ENCODE measurements at places on chromosomes 11 and 22.

DNA sequence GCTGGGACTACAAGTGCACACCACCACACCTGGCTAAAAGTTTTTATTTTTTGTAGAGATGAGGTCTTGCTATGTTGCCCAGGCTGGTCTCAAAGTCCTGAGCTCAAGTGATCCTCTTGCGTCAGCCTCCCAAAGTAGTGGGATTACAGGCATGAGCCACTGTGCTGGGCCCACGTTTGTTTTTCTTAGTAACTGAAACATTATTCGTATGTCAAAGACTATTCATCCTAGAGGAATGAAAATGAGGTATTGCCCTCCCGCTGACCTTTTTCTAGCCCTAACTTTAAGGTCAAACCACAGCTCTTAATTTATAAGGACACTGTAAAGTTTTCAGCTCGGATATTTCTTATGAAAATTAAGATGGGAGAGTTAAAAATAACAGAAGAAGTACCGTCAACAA lies 33.2 kb upstream of the PAX6 start:
- DNase-seq: no peak

DNA sequence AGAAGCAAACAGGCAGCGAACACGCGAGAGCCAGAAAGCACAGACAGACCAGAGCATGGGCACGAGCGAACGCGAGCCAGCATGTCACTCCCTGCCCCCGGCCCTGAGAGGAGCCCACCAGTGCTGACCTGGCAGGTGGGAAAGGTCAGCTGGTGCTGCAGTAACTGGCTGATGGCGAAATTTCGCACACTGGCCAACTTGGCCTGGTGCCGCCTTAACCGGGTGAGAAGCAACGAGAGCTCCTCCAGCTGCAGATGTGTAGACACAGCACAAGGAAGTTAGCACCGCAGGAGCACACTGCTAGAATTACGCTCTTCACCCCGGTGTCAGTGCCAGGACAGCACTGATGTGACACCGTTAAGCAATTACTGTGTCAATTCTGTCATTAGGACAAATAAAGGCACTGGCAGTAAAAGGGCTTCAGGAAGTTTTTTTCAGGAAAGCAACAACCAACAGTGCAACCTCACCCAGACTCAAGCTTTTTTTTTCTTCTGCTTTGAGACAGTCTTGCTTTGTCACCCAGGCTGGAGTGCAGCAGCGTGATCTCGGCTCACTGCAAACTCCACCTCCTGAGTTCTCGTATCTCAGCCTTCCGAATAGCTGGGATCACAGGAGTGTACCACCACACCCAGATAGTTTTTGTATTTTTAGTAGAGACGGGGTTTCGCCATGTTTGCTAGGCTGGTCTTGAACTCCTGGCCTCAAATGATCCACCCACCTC lies 76.8 kb downstream of the C11orf58 start:
- no peak for DNase-seq

DNA sequence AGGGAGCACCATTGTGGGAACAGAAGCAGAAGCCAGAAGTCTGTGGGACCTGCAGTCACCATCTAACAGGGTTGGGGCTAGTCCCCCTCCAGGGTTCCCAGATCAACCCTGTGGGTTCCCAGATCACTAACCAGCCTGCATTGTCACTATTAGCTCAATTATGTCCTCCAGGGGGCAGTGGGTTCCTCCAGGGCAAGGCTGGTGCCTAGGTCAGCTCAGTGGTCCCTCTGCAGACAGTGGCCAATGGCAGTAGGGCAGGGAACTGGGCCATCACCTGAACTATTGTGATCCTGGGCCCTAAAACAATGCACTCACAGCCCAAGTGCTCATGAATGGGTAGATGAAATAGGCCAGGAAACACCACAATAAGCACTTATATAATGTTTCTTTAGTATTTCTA lies 18.8 kb upstream of the PRSS23 start:
- no peak for DNase-seq

- no peak for DNase-seq
Measured at GRCh38 chr11:72984453-72985077, 157.6 kb downstream of the FCHSD2 start.

- DNase-seq: no peak
Measured at GRCh38 chr11:103624708-103625623, 411.5 kb upstream of the DDI1 start.

GRCh38 chr11:60372767-60373166 lies 5.6 kb upstream of the MS4A7 start:
- DNase-seq: no peak

- no peak for DNase-seq
Measured at GRCh38 chr11:75668451-75669297, at the start of gene MAP6. MAP6 (minus strand) TSS chr11:75669038; CDS start chr11:75668369, 669 bp downstream.

DNA sequence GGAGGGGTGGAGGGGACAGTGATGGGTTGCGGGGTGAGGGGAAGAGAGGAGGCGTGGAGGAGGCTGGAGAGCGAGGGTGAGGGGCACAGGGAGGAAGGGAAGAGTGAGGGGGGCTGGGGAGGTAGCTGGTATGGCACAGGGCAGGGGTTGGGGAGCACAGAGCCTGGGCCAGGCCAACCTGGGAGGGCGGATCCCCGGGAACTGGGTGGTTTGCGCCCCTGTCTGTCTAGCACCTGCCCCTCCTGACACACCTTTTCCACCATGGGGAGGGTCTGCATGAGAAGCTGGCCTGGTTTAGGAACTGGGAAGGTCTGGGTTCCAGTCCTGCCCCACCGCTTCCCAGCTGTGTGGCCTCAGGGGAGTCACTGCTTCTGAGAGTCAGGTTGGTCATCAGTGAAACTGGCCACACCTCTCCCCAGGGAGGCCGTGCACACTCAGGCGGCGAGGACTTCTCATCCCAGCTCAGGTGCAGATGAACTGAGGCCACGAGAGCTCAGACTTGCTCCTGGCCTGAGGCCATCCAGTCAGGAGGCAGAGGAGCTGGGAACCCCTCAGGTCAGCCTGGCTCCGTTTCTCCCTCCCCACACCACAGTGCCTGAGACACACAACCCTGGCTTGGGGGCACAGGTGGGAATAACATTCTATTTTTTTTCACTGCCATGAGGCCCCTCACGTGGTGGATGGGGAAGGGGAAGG lies 95.6 kb downstream of the PHF21B start:
- no peak for DNase-seq

DNA sequence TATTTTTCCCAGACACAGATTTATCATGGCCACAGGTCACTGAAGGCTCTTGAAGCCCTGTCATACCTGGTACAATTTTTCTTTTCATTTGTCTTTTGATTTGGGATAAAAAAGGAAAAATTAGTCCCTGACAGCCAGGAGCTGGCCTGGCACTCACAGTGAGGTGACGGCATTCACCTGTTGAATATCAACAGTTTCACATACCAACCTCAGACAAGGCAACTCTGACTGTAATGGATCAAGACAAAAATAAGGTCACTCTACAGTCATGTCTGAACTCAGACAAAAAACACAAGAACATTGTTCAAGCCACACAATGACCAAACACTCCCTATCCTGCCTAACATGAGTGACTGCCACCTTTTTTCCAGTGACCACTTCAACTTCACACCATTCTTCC lies 392.9 kb downstream of the TENM4 start:
- no peak for DNase-seq

DNA sequence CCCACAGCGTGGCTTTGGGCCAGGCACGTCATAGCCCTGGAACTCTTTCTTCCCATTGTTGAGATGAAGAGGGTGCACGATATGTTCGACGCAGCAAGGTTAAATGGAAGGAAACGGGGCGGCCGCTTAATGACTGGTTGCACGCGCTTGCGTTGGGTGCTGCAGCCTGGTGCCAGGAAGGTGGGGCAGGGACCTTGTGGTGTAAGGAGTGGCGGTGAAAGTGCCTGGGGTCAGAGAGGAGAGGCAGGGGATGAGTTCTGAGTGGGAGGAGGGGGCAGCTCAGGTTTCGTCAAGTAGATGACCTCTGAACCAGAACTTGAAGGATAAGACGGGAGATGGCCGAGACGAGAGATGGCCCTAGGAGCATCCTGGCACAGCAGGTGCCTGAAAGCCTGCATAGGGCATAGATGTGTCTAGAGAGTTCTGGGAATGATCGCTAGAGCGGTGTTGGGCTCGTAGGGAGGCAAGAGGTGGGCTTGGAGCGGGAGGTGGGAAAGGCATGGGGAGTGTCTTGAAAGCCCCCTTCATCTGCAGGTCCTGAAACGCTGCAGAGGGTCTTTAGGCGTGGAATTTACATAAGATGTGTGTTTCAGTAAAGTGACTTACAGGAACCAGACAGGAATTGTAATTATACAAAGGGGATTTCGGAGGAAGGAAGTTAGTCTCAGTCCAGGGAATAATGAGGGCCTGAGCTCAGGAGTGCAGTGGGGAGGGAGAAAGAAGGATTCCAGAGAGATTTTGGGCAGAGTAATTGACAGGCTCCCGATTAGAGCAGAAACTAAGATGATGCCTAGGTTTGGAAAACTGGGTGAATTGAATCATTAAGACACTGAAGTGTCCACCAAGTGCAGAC lies 43.2 kb upstream of the CLDN5 start:
- DNase-seq: no peak

DNA sequence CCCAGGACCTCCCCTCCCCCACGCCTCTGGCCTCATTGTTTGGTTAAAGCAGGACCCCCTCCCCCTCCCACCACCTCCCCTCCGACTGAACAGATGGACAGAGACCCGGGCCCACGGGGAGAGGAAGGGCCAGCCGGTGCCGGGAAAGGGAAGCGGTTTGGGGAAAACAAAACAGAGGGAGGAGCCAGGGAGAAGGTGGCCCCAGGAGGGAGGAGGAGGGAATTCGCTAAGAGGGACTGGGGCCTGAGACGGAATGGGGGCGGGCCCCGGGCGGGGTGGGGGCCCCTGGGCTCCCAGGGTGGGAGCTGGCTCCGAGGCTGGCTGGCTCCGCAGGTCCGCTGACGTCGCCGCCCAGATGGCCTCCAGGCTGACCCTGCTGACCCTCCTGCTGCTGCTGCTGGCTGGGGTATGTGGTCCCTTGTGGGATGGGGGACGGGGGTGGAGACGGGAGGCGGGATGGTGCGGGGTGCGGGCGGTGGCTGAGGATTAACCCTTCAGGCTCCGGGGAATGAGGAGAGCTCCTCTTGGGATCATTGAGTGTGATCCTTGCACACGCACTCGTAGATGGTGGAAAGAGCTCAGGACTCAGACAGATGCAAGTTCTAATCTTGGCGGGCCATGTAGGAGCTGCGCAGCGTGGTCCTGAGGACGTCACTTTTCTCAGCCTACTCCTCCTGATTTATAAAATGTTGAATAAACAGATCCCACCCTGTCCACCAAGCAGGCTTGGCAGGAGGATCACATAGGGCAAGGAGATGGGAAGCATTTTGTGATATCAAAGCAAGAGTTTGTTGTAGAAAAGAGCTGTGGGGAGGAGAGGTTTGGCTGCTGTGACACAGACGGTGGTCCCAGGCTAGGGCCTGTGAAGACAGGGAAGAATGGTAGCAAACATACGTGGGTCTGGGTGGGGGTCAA lies 688 bp downstream of the SERPING1 start:
- no peak for DNase-seq

DNA sequence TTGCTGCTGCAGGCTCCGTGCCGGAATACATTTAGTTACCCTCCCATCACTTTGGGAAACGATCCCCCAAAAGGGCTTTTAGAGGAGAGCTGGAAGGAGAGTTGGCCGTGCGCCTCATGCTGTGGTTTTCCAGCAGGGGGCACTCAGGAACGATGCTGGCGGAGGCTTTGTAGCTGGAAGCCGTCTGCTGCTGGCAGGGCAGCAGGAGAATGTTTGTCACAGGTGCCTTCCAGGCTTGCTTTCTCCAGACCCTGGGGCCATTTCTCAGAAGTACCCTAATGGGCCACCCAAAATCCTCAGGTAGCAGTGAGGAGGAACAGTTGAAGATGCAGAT lies 30.0 kb upstream of the CABP7 start:
- DNase-seq: no peak

DNA sequence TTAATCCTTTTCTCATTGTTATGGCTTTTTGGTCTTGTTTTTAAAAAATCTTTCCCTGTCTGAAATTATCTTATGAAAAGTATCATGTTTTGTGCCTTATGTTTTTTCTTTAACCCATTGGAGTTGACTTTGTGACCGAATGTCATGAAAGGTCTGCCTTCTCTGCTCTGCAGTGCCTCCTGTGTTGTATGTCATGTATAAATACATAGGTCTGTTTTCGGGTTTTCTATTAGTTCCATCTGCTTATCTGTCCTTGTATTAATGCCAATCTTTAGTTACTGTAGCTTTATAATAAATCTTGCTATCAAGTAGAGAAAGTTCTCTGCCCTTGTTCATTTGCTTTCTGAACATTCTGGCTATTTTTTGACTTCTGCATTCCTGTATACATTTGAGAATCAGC lies 73.0 kb downstream of the ZBTB44 start:
- DNase-seq: no peak

DNA sequence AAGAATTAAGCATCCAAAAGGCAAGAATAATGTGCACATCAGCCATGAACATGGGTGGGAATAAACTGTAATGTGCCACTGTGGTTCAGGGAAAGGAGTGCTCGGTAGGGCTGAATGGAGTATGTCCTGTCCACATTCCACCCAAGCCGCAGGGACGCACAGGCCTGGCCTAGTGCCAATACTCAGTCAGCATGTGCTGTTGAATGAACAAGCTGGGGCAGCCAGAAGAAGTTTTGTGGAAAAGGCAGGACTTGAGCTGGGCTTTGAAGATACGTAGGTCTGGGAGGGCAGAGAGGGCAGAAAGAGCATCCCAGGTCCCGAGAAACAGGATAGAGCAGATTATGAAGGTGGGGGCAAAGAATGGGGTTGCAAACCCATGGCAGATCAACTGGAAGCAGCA lies 60.0 kb upstream of the PLET1 start:
- no peak for DNase-seq

GRCh38 chr11:71101606-71102005 lies 150.8 kb downstream of the SHANK2 start:
- no peak for DNase-seq

DNA sequence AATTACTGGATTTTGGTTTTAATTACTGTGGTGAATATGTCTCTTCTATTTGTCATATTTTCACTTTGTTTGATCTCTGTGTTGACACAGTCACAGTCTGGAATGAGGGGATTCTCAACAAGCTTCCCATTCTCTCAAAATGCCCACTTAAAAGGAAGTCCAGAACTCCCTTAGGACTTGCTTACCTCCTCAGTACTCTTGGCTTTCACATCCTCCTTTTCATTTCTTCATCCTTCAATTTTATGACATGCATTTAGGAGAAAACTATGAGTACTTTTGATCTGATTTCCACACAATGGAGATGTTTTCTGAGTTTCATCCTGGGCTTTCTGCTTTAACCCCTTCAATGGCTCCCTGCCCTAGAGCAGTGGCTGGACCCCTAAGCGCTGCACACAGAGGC lies 49.3 kb upstream of the FLI1 start:
- no peak for DNase-seq

DNA sequence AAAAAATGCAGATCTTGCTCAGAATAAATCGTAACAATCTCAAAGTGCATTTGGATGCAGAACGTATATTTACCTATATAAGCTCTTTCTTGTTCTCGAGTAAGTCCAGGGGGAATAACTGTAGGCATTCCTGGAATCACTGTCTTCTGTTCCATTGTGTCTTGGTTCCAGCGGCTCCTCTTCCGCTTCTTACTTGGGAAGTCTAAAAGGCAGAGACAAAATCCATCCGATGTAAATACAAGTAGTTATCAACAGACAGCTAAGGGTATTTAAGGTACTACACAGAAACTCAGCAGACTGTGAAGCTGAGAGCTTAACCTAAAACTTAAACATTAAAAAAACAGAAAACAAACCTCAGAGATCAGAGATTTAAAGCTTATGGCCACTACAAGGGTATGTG lies 1.9 kb downstream of the SF1 start:
- DNase-seq: no peak

Data from NCI-H524 treated with DMSO at 0.1 percent for 48 hours (cell line).